Caki2 (cell line): ENCODE measurements at places on chromosomes 5 and 9. TPM values are rescaled to one million over a fixed set of nuclear protein-coding genes. Genes with fewer than 3 reads are reported as not detected.

Gene PDLIM4
- total RNA-seq: 1.4 TPM in 1 of 2 replicates, not detected in the other

Gene ZDHHC11
- 1.2 and 2.2 TPM in 2 replicates for total RNA-seq

Gene CNTNAP3
- 25.0 and 32.3 TPM in 2 replicates for total RNA-seq

Gene MORN5
- total RNA-seq: not detected in 2 replicates

Gene ANKRD31
- 0.07 and 0.38 TPM in 2 replicates for total RNA-seq

Gene OR1J2
- not detected in 2 replicates for total RNA-seq

DNA sequence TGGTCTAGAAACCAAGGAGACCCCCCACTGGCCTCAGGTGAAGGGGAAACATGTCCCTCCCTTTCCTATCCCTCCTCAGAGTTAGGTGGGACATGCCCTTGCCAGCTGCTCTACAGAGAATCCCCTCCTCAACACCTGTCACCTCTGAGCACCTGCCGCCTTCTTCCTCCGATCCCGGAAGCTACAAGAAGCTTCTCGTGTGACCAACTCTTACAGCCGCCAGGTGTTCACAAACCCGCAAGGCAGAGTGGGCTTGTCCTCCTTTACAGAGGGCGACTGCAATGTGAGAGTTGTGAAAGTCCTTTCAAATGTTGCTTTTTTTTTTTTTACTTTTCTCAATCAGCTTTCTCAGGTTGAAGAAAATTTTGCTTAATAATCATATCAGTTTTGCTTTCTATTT lies 3.7 kb upstream of the ICE1 start:
- DNase-seq: no peak

DNA sequence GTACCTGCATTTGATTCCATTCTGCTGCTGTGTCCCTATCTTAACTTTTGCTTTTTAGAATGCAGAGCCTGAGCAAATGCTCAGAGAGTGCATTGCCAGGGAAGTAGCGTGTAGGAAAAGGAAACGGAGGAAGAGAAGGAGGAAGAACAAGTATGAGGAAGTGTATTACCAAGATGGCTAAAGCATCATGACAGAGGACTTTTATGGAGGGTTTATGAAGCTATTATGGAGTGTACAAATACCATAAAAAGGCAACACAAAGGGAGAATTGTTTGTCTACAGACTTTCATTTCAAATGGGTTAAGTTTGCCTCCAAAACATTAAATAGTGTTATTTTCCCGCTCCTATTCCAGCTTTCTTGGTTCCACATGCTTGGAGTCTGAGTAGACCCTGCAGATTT lies 1899.8 kb upstream of the NUDT12 start:
- DNase-seq: no peak

- DNase-seq: no peak
These were observed 57.9 kb downstream of the MCCC2 start for GRCh38 chr5:71645030-71645429.

GRCh38 chr5:124685404-124685930 lies 61.0 kb downstream of the ZNF608 start:
- no peak for DNase-seq

DNA sequence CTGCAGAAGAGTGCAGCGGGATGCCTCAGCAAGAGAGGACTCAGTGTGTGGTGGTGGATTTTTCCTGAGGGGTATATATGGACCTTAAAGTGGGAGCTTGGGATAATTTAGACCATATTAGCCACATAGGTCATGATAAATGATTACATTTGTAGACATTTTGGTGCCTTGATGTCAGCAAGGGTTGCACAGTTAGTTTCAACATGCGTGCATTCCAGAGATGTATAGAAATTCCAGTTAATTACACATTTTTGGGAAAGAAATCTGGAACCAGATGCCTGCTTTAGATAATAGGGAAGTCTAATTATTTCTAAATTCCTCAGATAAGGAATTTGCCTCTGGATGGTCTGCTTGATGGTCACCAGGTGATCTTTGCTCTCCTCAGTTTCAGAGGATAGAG lies 440.6 kb upstream of the PAPPA start:
- DNase-seq: no peak

- no peak for DNase-seq
These were observed 51.9 kb upstream of the RAI14 start for GRCh38 chr5:34604119-34604675.

DNA sequence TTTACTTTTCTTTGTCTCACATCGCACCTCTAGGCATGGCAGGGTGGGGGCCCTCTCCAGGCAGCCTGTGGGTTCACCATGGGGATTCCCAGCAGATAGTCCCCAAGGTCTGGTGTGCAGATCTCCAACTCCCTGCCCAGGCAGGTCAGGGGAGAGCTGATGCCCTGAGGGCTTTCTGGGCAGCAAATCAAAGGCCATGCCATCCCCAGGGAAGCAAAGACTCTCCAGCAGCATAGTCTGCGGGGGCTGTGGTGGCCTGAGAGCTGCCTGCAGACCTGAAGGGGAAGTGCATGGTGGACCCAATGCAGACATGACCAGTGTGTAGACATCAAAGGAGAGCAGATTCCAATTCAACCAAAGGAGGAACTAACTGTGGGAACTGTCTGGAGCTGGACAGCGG lies 7.7 kb downstream of the NEURL1B start:
- DNase-seq: no peak

DNA sequence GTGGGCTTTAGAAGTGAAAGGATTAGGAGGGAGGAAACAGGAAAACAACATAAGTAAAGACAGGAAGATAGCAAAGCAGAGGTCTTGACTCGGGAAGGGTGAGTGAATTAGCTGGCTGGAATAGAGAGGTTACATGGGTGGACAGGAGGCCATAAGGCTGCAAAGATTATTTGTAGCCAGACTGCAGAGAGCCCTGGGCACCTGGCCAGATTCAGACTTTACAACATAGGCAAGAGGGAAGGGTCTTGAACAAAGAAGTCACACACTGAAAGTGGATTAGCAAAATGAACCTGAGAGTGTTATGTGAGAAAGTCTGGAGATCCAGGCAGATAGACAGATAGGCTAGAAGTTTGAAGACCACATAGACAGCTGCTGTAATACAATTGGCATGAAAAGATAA lies 29.7 kb upstream of the CER1 start:
- DNase-seq: no peak

DNA sequence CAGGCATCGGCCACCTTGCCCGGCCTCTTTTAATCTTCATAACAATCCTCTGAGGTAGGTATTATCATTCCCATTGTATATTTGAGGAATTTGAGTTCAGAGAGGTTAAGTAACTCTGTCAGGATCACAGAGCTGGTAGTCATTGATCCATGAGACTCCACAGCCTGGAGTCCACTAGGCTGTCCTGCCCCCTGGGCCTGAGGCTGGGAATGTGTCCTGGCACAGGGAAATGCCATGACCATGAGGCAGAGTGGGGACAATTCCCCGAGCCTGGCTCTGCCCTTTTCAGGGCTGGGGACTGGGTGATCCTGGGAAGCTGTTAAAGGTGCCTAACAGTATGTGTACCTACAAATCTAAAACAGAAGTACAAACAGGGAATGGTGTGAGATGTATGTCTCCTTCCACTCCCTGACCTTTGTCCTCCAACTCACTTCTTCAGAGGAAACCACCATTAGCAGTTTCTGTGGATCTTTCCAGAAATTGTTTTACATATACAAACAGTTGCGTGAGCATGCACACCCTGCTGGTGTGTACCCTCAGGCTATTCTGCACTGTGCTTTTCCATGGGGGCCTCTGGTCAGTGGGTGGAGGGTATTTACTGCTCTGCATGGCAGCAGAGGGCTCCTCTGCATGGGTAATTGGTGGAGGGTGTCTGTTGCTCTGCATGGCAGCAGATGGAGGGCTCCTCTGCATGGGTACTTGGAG lies 53.8 kb downstream of the NDST1 start:
- DNase-seq: no peak

GRCh38 chr5:35861718-35862117 lies 5.0 kb downstream of the IL7R start:
- DNase-seq: peak; percentile 33

DNA sequence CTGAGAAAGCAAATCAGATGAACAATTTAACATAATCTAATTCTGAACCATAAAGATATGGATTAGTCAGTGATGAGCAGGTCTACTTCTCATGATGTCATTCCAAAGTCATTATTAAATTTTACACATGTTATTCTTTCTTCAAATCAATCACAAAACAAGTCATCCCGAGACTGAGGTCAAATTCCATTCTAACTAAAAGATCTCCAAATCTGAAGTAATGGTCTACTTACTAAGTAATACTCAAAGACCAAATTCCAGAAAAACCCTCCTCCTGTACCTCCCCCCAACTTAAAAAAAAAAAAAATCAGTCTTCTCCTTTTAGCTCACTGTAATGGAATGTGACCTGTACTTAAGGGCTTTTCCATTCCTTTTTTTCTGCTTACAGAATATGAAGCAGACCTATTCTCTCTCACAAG lies 4.7 kb downstream of the PFDN1 start:
- peak; percentile 79 for DNase-seq

- no peak for DNase-seq
These were observed 166.9 kb upstream of the KLF9 start for GRCh38 chr9:70581214-70581954.

DNA sequence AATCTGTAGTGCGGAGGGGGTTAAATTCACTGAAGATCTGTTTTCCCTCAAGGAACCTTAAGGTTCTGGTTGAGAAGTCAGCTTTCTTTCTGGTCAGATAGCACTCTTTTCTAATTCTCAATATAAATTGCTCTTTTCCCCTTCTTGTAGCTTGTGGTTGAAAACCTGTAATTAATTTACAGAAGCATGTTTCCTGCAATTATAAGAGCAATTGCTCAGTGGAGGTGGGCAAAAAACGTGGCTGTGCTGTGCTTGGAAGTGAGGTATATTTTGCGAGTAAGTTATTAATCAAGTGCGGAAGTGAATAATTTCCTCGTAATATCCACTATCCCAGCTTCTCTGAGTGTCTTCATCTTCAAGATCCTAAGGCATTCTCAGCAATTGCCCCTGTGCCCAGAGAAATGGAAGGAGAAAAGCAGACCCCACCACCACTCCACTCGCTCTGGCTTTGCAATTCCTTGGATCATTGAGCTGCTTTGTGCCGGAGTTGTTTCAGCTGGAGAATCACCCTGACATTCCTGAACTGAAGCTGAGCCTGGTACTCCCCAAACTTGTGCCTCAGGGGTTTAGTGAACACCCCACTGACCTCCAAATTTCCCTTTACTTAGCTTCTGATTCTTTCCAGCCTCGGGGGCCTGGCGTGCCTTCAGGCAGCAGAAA lies 140.6 kb downstream of the LRRC70 start:
- DNase-seq: no peak

- DNase-seq: no peak
These were observed 119.8 kb downstream of the GABRG2 start for GRCh38 chr5:162187371-162187770.

GRCh38 chr5:150637245-150638052 lies 3.0 kb upstream of the SYNPO start:
- DNase-seq: peak; percentile 96

GRCh38 chr5:176606875-176607274 lies 3.1 kb downstream of the GPRIN1 start:
- DNase-seq: no peak

GRCh38 chr9:13364271-13365000 lies 84.9 kb upstream of the MPDZ start:
- DNase-seq: no peak

- no peak for DNase-seq
These were observed 340.6 kb downstream of the ASTN2 start for GRCh38 chr9:117074342-117074662.

GRCh38 chr5:53407373-53407772 lies 73.1 kb upstream of the FST start:
- DNase-seq: no peak

DNA sequence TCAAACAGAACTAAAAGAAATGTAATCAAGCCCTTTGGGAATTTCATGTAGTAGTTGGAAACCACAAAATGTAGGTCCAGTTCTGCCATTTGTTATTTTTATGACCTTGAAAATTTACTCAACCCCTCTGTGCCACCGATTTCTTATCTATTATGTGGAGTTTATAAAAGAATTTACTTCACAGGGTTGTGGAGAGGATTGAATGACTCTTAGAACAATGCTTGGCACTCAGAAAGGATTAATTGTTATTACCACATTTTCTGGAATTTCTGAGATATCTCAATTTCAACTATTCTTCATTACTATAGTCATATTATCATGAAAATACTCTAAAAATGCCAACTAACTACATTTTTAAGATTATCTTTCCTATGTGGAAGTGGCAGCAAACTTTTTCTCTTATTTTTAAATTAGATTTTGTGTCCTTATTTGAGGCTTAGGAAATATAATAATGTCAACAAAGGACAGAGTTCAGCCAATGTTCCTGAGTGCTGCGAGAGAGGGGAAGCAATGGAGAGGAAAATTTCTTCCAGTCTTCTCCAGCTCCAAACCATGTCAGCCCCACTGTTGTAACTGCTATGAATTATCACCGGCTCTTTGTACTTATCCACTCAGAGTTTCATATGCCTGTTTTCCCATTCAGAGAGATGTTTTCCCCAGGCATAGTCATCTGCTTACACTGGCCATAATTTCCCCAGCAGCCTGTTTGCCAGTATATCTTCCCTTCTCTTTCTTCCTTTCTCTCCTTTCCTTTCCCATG lies 525.6 kb downstream of the SPATA31D1 start:
- no peak for DNase-seq

- no peak for DNase-seq
These were observed 314.4 kb downstream of the GADD45G start for GRCh38 chr9:89919171-89919681.

GRCh38 chr9:136484153-136485048 lies 1.6 kb upstream of the SEC16A start:
- peak; percentile 70 for DNase-seq

DNA sequence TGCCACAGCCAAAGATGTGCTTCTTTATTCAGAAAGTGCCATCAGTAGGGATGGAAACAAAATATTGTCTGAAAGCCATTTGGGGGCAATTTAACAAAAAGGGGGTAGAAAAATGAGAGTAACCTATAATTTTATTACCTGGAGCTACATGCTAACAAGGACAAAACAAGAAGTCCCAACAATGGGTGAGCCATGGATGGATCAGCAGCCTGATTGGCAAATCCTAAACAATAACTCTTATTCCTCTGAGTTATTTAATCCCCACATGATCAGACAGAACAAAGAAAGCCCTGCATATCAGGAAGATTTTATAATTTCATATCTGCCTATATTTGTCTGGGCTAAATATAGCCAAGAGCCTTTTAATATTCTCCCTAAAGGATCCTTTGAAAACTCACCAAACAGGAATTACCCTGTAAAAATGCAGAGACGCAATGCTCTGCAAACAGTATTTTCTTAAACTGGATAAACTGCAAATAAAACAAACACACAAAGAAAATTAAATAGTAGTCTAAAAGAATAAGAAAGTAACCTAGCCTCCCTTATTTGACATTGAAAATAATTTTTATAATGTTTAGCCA lies 483.4 kb downstream of the ZNF608 start:
- DNase-seq: no peak

DNA sequence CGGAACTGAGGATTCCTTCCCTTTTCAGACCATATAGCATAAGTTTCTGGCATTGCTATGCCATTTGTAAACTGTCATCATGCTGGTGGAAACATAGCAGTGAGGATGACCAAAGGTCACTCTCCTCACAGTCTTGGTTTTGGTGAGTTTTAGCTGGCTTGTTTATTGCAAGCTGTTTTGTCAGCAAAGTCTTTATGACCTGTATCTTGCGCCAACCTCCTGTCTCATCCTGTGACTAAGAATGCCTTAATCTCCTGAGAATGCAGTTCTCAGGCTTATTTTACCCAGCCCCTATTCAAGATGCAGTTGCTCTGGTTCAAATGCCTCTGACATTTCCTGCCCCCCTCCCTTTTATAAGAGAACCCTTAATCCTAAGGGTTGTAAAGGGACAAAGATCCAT lies 26.7 kb upstream of the GRIA1 start:
- no peak for DNase-seq
